ENCODE measurements at places on chromosomes 5 and 9.

- no peak for DNase-seq
These were observed 47.6 kb downstream of the ZSWIM6 start for GRCh38 chr5:61379677-61380076.

- DNase-seq, result no peak
These were observed 32.0 kb upstream of the SPTLC1 start for GRCh38 chr9:92147030-92147851.

DNA sequence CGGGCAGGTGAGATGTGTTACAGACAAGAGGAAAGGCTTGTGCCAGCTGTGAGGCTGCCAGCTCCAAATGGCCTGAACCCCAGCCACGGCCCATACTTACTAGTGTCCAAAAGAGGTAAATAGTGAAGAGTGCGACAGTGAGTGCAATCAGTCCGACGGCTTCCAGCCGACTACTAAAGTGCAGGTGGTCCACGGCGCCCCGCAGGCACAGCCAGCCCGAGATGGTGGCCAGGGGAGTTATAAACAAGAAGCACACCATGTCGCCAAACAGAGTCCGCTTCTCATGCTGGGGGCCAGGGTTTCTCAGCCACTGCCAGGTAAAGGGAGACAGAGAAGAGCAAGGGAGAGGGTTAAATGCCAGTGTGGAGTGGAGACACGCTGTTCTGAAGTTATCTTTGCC lies 101.1 kb downstream of the LMNB1 start:
- no peak for DNase-seq

DNA sequence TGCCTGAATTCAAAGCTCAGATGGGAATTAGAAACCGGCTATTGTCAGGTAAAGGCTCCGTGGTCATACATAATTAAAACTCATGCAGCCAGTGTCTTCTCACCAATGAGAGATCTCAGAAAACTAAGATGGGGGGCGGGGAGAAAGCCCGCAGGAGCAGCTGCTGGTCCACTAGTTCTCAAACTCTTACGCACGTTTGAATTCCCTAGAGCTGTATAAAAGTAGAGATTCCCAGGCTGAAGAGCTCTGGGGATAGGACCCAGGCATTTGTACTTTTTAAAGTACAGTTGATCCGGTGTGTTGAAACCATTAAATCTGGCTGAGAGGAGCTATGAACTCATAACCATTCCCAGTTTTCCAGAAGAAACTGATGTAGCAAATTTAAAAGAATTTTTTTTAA lies 68.5 kb downstream of the FRMD3 start:
- no peak for DNase-seq

DNA sequence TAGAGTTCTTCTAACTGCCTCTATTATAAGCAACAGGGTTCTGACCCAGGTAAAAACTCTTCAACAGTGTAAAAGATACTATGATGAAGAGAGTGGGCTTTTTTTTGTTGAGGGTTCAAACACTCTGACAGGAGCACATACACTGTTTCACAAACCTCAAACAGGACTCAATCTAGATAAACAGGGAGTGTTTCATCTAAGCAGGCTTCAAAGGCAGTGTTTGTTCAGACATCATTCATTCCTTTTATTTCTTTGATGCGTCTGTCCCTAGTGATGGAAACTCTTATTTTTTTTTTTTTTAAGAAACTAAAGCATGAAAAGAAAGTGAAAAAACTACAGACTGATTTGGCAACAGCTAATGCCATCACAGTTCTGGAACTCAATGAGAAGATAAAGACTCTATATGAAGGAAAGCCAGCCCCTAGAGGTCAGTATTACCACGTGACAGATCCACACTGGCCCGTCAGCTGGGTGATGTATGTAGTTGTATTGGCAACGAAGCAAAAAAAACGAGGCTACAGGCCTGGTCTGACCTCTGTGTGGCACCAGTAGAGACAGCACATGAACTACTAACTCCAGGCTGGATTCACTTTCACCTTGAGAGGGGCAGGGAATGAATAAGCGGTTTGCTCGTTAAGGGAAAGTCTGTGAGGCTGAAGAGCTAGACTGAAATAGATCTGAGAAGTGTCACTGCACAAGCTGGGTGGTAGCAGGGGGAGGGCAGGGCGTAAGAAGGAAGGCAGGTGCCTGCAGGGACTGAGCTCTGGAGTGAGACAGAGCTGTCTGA lies 172.2 kb downstream of the CCDC192 start:
- no peak for DNase-seq

DNA sequence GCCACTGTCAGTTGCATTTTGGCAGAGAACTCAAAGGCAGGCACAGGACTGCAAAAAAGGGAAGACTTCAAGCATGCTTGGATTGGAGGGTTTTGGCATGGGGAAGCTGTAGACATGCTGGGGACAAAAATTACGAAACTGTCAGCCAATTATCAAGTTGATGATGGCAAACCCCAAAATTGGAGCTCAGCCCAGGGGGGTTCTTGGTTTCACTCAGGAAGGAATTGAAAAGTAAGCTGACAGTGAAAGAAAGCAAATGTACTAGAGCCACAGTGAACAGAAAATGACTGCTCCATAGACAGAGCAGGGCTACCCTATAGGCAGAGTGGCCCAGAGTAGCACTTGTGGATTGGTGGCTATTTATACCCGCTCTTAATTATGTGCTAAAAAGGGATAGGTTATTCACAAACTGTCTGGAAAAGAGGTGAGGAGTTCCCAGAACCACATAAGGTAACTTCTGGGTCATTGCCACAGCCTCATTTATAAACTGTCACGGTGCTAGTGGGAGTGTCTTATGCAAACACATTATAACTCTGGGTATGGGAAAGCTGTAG lies 14.6 kb upstream of the CFAP95 start:
- DNase-seq, result no peak

GRCh38 chr9:130885484-130886375 lies 10.9 kb downstream of the QRFP start:
- DNase-seq, result no peak

GRCh38 chr9:104301755-104302154 lies 202.3 kb upstream of the OR13F1 start:
- no peak for DNase-seq

GRCh38 chr5:76617229-76617628 lies 6.0 kb downstream of the F2RL2 start:
- DNase-seq, result no peak

GRCh38 chr5:151295138-151295537 lies 8.4 kb downstream of the SLC36A3 start:
- no peak for DNase-seq

DNA sequence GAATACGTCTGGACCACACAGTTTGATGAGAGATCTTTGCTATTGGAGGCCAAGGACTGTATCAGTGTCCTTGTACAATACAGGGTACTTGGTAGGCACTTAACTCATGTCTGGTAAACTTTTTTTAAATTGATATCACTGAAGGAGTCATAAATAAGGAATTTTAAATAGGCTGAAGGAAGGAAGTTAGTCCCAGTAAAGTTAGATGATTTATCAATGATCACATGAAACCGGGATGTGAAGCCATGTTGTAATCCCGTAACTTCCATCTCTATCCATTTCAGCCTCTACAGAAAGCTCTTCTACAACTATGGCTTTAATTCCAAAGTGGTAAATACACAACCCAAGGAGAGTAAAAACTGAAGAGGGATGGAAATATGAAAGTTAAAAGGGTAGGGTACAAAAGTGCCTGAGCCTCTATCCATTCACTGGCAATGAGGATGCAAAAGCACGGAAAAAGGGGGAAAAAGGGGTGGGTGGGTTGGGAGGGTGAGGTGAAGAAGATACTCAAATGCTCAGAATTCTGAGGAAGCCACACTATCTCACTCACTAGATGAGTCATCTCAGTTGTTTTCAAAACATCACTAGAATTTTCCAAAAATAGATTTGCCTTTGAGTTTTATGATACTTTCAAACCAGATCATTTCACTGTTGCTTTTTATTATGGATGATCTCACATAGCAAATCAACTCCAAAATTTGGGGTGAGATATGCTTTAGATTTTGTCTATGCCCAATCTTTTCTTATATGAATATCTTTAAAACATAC lies 1053.5 kb downstream of the NR2F1-AS1 start:
- DNase-seq, result no peak

DNA sequence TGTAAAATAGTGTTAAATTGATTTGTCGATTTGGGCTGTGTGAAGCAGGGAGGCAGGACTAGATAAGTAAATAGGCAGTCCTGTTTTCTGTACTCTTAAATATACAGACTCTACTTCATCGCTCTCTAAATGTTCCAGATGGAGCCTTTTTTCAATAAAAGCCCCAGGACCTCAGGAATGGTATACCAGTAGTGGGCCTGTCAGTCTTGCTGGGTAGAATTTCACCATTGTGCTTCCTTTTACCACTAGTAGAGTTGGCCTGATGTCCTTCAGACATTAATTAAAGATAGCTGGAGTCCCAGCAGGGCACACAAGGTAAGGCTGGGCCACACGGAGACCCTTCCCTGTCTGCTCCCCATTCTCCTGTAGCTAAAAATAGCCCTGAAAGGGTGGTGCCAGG lies 6.0 kb downstream of the SNX18 start:
- no peak for DNase-seq

GRCh38 chr5:150489360-150490295 lies 18.3 kb upstream of the NDST1 start:
- DNase-seq, result no peak

- DNase-seq, result no peak
These were observed 8.8 kb upstream of the PANK3 start for GRCh38 chr5:168587987-168588386.

GRCh38 chr5:59599729-59600128 lies 293.8 kb downstream of the PDE4D start:
- DNase-seq, result no peak

DNA sequence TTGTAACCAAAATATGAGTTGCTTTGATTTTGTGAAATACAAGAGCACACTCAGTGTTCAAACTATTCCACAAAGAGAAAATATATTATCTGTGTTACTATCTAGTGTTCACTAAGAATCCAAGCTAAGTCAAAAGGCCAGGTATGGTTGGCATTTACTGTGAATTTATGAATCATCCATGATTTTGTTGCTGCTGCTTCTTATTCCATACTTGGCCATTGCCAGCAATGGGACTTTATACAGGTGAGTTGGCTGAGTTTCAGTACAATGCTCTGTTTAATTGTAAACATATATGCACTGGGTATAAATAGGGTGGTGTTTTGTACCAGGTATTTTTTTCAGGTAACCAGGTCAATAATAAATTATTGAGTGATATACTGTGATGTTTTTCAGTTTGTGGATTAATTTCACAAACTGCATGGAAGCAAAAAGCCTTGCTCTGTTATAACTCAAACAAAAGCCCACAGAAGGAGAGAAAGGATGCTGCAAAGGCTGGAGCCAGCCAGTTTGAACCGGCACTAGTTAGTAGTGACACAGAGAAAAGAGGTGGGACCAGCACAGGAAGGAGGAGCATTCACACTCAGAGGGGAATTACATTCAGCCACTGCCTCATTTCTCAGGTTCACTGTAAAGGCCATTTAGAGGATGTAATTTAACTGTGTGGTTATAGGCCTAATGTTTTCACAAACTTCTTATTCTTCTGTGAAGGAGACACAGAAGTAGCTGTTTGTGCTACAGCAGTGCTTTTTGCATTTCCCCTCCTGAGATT lies 381.8 kb downstream of the ADGRV1 start:
- no peak for DNase-seq

All from cortex of kidney (tissue), 1 donor.